ENCODE measurements at places on chromosomes 16 and 17.

- DNase-seq: no peak
Measured at GRCh38 chr16:22659933-22660332, 149.2 kb downstream of the NPIPB5 start.

- no peak for DNase-seq
Measured at GRCh38 chr16:15752717-15753488, 102.9 kb downstream of the NDE1 start.

- no peak for DNase-seq
Measured at GRCh38 chr17:10183931-10184930, 14.2 kb downstream of the GAS7 start.

DNA sequence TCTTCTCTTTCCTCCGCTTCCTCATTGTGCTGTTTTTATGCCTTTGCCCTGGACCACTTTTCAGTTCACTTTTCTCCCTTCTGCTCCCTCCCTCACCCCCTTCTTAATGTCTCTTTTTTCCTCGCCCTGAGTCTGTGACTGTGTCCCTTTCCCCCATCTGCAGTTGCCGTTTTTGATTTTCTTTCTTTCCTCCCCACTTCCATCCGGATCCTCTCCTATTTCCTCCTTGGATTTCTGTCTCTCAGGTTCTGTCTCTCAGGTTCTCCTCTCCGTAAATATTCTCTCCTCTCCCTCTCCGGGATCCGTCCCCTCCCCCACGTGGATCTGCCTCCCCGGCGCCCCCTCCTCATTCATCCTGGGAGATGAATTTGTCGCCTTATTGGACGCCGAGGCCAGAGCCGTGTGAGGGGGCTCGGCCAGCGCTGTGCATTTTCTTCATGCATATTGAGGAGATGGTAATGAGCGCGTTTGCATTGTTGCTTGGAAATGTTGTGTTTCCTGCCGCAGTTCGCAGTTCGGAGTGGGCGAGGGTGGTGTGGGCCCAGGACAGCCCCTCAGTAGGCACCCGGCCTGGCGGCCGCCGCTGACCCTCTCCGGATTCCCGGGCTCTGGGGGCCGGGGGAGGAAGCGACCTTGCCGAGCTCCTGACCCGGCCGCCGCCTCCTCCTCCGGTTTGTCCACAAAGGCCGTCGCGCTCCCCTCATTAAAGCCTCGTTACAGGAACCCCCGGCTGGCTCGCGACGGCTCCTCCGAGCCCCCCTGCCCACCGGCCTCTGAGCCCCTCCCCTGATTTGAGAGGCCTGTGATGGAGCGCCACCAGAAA, 4.5 kb upstream of the IRX3 start:
- no peak for DNase-seq

GRCh38 chr16:14232106-14232864, 161.2 kb downstream of the MRTFB start:
- no peak for DNase-seq

DNA sequence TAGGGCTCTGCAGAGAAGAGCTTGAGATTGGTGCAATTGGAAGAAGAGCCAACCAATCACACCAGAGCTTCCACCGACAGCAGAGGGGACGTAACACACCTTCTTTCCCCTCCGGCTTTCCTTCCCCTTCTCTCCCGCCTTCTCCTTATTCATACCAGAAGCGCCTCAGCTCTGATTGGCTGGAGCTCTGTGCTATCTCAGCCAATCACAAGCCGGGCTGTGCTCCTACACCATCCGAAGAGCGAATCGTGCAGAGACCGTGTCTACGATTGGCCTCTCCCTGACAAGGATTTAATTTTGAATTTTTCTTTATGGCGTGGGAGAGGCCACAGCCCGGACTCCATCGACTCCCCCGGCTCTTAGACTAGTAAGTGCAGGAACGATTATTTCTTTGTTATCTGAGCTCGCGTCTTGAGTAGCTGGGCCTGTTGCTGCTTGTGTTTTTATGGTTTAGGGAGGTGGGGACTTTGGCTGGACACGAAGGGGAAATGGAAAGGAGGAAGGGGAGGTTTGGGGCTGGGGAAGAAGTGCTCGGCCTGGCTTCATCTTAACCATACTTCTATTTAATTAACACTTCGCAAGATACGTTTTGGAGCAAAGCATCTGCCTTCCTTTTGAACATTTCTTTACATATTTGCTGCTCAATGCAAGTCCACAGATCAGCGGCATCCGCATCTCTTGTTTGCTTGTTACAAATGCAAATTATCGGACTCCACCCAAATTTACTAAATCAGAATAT, at the start of gene PRR11:
Gene PRR11 (plus strand): TSS at position 308 of the 739 bp plus-strand sequence. CDS start 14,007 bp downstream, outside the sequence.
- DNase-seq: peak; percentile 100

GRCh38 chr16:27275394-27275793, 6.8 kb upstream of the NSMCE1 start:
- DNase-seq: no peak

- no peak for DNase-seq
Measured at GRCh38 chr17:79632432-79632735, 21.5 kb upstream of the RBFOX3 start.

Measured in GM12864 (cell line).